Stimulated activated naive CD8-positive, alpha-beta T cell treated with anti-CD3 and anti-CD28 coated beads, Interleukin-15, Interleukin-2, amounts not matched to agents 100 U/mL and 50 U/mL, for 24 hours (primary cell): ENCODE measurements at places on chromosomes 7 and 10.

DNA sequence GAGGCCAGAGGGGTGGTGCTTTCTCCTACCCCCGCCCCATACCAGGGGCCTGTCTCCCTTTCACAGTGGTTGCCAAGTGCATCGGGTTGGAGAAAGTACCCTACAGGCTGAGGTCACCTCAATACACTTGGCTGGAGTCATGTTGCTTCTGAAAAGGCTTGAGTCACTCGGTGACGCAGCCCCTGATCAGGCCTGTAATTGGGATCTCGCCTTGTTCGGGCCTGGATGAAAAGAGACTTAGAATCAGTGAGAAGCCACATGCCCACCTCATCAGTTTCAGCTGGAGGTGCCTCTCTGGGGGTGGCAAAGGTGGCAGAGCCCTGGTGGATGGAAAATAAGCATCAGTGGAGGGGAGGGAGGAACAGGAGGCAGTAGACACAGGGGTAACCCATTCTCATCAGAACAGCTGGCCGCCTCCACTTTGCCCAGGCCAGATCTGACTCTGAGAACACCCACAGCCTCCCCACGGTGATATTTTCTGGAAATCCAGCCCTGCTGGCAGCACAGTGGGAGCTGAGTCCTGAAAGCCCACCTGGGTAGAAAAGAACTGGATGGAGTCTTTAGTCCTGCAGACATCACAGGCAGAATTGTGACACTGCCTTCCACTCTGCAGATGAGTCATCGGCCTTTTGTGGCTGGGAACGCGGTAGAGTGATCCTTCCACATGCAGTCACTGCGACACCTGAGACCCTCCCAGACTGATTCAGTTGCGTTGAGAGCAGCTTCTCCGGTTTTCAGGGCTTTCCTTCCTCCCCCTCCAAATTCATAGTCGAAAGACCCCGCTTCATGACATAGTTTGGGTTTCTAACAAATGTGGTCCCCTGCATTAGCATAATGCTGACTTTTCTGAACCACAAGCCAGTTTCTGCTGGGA is 108.0 kb downstream of the GRK5 start:
- DNase-seq = peak; percentile 82

GRCh38 chr10:314871-315270 is 179.6 kb downstream of the ZMYND11 start:
- no peak for DNase-seq

- DNase-seq = peak; percentile 22
These were observed 804 bp downstream of the UNC5B start for GRCh38 chr10:71213127-71213621.

- no peak for DNase-seq
These were observed 24.6 kb downstream of the NT5C2 start for GRCh38 chr10:103168438-103168837.

DNA sequence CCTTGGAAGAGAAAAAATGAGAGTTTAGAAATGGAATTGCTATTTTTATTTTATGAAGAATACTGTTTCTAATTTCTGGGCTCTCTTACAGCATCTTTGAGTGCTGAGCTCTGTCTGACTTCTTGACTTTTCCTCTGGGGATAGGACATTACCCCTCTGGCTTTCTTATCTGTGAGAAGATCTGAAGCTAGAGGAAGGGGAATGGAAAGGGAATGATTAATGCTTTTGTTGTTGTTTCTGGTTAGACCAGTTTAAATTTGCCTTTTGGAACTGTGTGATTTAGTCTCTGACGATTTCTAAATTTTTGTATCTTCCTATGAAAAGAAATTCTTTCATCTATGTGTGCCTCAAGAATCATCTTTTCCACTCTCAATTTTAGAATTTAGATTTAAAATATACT is 811.4 kb downstream of the REEP3 start:
- no peak for DNase-seq

DNA sequence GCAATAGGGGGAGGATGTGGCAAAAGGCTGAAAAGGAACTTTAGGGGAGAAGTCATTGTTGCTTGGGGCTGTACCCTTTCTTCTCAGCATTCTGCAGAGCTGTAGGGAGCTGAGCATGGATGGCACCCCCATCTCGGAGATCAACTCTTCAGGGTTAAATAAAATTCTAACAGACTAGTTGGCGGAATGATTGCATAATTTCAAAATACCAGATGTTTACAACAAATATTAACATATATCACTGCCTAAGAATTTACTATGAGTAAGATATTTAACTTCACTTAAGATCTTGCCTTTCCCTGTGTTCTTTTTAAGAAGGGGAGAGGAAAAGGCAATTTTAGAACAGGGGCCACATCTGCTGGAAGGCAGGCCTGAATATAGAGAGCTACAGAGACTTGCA is 509 bp upstream of the OR2F1 start:
- no peak for DNase-seq

DNA sequence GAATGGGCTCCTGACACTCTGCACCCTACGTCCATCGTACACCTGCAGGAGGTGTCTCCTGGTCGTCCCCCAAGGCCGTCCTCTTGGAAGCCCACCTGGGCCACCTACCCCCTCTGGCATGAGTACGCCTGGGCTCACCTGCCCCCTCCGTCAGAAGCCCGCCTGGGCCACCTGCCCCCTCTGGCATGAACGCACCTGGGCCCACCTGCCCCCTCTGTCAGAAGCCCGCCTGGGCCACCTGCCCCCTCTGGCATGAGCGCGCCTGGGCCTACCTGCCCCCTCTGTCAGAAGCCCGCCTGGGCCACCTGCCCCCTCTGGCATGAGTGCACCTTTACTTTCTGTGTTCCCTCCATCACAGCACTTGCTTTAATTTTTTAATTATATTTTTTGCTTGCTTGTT is 401.2 kb downstream of the PTPRN2 start:
- no peak for DNase-seq

- DNase-seq = no peak
These were observed 99.6 kb downstream of the JAZF1 start for GRCh38 chr7:28081016-28081415.

- no peak for DNase-seq
These were observed 266.6 kb downstream of the SUGCT start for GRCh38 chr7:40401406-40401805.

DNA sequence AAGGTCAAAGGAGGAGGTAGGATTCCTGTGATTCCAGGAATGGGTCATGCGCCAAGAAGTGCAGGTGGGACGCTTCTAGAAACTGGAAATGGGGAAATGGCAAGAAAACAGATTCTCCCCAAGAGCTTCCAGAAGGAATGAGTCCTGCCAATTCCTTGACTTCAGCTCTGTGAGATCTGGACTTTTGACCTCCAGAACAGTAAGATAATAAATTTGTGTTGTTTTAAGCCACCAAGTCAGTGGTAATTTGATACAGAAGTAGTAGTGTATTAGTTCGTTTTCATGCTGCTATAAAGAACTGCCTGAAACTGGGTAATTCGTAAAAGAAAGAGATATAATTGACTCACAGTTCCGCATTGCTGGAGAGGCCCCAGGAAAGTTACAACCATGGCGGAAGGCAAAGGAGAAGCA is 178.6 kb upstream of the GALNT17 start:
- no peak for DNase-seq

DNA sequence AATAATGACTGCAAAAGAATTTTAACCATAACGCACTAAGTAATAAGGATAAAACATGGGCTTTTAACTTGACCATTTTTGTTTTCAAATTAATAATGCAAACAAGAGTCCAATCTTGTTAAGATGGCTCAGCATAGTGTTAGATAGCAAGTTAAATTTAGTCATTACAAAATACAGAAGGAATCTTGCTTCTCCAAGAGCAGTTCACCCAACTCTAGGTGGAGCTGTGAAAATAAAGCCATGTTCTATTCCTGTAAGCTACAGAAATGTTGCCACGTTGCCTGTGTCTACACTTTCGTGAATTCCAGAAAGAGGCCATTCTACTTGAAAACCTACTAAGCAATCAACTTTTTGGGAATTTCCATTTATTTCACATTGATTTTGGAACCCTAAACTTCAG is 191.9 kb downstream of the SFMBT2 start:
- DNase-seq = no peak

GRCh38 chr10:71494980-71495381 is 98.3 kb downstream of the CDH23 start:
- peak; percentile 14 for DNase-seq

GRCh38 chr10:5858811-5859210 is 30.9 kb downstream of the ANKRD16 start:
- DNase-seq = no peak

- no peak for DNase-seq
These were observed 168.2 kb upstream of the FAM171A1 start for GRCh38 chr10:15539262-15539661.

GRCh38 chr7:78033410-78033809 is 234.8 kb downstream of the PHTF2 start:
- no peak for DNase-seq

DNA sequence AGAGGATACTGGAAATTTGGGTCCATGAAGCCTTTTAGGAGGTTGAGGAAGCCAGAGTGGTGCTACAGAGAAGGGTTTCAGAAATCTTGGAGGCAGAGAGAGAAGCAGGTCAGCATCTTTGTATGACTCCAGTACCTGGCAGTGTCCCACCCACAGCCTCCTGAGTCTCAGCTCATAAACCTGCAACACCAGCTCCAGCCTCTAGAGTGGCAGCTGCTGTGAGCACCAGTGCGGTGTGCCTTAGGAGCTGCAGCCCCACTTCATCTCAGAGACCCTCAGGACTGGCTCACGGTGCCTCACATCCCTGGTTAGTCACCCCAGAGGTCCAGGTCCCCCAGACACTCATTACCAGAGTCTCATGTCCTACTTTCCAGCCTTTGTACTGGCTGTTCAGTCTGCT is 84.8 kb upstream of the PRKAR2B start:
- DNase-seq = peak; percentile 5

- no peak for DNase-seq
These were observed 28.3 kb downstream of the GBX1 start for GRCh38 chr7:151139071-151139790.

GRCh38 chr7:115868369-115868768 is 162.2 kb downstream of the TFEC start:
- no peak for DNase-seq

- DNase-seq = no peak
These were observed 24.5 kb upstream of the TTYH3 start for GRCh38 chr7:2607122-2607922.

DNA sequence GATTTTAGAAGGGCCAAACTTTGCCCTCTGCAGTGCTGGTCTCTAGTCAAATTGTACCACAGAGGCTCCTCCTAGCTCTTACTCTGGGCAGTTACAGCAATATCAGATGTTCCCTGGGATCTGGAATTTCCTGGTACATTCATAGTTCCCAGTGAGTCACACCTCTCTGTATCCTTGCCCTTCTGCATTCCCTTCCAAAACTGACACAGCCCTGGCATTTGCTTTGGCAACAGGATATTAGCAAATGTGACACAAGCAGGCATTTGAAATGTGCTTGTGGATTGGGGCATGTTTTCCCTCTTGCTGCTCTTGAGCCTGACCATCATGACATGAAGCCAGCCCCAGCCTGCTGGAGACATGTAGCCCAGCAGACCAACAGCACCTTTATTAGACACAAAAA is 284.7 kb upstream of the AKR1E2 start:
- DNase-seq = no peak

DNA sequence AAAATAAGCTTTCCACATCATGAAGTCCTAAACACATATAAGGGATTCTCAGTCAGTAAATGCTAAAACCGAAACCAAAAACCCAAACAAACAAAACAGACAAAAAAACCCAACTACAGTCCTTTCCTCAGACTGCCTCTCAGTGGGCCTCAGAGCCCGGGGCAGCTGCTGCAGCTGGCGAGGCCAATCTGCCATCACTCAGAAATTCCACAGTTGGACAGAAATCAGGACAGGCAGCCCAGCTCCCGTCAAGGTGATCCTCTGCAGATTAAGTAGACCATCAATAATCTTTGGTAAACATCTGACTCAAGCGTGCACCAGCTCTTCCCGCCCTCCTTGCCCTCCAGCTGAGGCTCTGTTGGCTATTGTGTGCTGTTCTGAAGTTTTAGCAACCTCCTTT is 142.2 kb downstream of the ATXN7L1 start:
- no peak for DNase-seq

DNA sequence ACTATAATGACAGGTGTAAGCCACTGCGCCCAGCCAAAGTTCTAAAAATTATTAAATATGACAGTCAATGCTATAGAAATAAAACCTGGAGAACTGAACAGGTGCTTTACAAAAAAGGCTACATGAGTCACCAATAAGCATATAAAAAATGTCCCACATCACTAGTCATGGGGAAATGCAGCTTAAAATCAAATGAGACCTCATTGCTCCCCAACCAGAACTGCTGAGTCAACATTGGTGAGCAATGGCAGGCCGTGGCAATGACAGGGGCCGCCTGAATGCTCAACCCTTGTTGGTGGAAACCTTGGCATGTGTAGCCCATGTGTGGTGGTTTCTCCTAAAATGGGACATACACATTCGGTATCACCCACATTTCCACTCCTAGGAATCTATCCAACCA is 352.3 kb upstream of the KLF6 start:
- no peak for DNase-seq

DNA sequence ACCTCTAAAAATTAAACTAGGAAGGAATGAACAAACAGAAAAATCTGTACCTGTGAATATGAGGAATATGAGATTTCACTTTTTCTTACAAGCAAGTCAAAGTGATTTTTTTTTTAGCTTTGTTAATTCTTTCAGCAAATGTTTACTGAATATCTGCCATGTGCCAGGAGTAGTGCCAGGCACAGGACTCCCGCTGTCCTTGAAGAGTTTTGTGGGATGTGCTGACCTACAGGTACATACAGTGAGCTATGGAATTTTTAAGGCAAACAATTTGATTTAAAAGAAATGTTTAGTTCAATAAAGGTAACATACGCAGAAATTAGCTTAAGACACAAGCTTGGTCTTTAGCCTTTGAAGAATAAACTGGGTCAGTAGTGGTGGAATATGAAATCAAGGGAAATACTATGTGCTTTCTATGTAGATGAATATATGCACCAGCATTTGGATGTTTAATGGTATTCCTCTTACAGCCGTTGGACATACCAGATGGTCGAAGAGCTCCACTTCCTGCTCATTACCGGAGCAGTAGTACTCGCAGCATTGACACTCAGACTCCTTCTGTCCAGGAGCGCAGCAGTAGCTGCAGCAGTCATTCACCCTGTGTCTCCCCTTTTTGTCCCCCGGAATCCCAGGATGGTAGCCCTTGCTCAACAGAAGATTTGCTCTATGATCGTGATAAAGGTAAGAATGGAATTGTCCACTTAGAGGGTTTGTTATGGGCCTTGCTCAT is 102.0 kb downstream of the GLCCI1 start:
- DNase-seq = no peak

GRCh38 chr10:58833771-58834561 is 321.3 kb downstream of the BICC1 start:
- no peak for DNase-seq

- no peak for DNase-seq
These were observed 71.9 kb upstream of the TNS3 start for GRCh38 chr7:47653550-47654411.

GRCh38 chr7:81007051-81007450 is 88.2 kb upstream of the SEMA3C start:
- DNase-seq = no peak

- DNase-seq = no peak
These were observed 222.9 kb upstream of the PITRM1 start for GRCh38 chr10:3395458-3395861.

- DNase-seq = no peak
These were observed 116.0 kb downstream of the CHN2 start for GRCh38 chr7:29310625-29311024.
